ENCODE measurements at places on chromosomes 6 and 20.

DNA sequence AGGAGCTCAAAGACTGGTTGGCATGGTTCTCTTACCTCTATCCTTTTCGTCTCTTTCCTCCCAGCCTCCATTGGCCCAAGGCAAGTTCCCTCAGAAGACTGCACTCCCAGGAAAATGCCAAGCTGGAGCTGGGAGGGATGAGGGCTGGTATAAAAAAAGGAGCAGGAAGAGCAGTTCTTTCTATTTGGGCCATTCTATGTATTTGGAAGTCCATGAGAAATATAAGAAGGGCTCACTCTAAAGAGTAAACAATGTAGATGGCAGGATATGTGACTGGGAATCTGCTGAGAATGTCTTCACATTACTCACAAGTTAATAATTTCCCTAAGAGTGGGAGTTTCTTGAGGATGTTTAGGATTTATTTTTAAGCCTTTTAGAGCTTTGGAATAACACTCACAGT, 36.6 kb upstream of the ADTRP start:
- DNase-seq = no peak

DNA sequence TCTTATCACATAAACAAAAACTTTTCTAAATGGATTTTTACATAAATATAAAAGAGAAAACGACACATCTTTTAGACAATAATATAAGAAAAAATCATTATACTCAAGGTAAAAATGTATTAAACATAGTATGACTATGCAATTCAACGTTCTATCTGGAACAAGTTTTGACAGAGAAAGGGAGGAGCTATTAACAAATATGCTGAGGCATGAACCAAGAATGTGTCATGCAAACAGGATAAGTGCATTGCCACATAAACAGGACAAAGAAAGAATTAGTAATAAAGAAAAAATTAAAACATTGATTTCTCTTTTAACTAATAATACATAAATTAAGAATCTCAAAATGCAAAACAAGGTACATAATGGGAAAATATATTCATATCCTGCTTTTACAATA, 1353.4 kb upstream of the GJE1 start:
- DNase-seq = no peak

GRCh38 chr6:156773935-156774852, 3.0 kb upstream of the ARID1B start:
- DNase-seq = no peak

DNA sequence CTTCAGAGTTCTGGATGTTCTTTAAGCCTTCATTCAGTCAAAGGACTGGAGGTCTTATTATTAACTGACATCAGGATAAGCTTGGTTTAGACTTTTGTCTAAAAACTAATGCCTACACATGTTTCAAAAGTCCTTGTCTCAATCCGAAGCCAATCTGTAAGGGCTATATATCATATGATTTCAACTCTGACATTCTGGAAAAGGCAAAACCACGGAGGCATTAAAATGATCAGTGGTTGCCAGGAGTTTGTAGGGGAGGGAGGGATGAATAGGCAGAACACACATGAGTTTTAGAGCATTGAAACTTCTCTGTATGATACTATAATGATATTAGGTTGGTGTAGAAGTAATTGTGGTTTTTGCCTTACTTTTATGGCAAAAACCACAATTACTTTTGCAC, 1285.8 kb upstream of the CITED2 start:
- no peak for DNase-seq

DNA sequence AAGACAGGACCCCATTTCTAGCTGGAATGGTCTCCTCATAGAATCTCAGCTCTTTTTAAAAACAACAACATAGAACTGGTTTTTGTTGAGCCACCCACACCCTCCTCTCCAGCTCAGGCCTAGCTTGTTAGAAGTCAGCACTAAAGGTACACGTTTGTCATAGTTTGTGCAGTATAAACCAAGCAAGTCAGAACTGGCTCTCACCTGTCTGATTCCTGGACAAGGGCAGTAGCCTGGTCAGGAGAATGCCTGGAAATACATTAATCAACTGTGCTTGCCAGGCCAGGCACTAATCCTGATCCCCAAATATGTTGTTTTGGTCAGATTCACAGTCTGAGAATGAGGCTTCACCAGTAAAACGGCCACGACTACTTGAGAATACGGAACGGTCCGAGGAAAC, 296.7 kb downstream of the ZFAND3 start:
- DNase-seq = no peak

DNA sequence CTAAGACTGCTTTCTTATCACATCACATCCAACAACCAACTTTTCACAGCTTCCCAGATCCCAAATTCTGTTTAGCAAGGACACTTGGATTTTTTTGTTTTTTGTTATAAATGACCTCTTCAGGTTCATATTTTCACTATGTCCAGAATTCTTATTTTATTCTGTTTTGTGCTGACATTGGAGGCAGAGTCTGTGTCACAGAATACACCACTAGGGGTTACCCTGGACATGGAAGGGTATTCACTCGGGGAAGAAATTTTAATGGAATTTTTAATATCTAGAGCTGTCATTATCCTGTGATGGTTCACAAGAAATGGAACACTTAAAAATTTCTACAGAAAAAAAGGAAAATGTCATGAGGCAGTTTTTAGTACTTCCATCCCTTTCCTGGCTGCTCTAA, 12.0 kb upstream of the SLC2A12 start:
- no peak for DNase-seq

DNA sequence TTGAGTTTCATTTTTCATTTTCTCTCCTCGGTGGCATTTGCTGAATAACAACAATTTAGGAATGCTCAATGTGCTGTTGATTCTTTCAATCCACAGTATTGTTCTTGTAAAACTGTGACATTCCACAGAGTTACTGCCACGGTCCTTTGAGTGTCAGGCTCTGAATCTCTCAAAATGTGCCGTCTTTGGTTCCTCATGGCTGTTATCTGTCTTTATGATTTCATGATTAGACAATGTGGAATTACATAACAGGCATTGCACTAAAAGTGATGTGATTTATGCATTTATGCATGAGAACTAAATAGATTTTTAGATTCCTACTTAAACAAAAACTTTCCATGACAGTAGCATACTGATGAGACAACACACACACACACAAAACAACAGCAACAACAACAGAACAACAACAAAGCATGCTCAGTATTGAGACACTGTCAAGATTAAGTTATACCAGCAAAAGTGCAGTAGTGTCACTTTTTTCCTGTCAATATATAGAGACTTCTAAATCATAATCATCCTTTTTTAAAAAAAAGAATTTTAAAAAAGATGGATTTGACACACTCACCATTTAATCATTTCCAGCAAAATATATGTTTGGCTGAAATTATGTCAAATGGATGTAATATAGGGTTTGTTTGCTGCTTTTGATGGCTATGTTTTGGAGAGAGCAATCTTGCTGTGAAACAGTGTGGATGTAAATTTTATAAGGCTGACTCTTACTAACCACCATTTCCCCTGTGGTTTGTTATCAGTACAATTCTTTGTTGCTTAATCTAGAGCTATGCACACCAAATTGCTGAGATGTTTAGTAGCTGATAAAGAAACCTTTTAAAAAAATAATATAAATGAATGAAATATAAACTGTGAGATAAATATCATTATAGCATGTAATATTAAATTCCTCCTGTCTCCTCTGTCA, 88.1 kb downstream of the SNAP25 start:
- no peak for DNase-seq

GRCh38 chr6:53756396-53756795, 38.4 kb upstream of the LRRC1 start:
- no peak for DNase-seq

DNA sequence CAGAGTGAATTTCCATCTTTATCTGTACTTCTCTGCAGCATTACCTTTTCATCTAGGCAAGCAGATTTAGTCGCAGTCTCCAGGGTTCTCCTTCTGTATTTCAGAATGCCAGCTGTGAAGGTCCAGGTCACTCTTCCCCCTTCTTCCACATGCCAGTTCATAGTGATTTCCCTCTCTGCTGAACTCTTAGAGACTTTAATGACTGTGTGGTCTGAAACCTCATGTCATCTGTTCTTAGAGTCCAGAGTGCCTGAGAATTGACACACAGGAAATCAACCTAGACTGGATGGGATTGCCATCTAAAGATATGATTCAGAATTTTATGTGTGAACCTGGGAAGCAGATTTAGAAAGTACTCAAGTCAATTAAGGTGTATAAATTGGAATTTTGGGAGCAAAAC, 248.1 kb downstream of the TPBG start:
- DNase-seq = no peak

Measured in activated B cell treated with CpG ODN at 0.5 μM for 24 hours (primary cell).